ENCODE measurements at places on chromosomes 13 and 19.

GRCh38 chr13:113195360-113195759 is 13.1 kb downstream of the PCID2 start:
- no peak for DNase-seq

- DNase-seq: no peak
Observed at GRCh38 chr13:100798739-100799361, 124.3 kb upstream of the TMTC4 start.

DNA sequence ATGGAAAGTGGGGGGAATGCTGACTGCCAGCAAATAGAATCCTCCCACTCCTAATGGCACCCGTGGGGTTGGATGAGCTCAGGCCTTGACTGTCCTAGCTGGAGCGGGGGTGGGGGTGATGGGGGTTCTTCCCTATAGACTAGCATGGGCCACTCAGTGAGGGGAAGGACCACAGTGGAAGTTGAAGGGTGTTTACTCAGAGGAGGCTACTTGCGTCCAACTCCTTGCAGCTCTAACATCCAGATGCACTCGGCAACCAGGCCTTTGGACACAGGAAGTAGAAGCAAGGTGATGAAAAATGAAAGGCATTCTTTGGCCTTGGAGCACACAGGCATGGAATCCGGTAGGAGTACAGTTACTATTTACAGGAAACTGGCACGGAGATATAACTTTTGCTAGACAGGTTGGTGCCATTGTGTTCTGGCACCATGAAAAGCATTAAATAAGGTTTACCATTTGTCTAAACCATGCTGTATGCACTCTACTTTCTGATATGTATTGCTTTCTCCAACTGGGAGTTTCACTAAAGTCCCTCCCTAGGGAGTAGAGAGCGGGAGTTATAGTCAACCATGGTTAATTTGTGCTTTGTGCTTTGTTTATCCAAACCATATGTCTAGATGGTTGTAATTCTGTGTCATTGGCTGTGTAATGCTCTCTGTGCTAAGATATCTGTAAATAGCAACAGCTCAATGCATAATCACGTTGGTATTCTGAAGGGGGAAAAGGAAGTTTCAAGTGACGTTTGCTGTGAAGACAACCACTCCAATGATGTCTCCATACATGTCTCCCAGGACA is 125.3 kb downstream of the TSHZ3 start:
- no peak for DNase-seq

GRCh38 chr13:91664039-91664438 is 265.6 kb downstream of the GPC5 start:
- DNase-seq: no peak

DNA sequence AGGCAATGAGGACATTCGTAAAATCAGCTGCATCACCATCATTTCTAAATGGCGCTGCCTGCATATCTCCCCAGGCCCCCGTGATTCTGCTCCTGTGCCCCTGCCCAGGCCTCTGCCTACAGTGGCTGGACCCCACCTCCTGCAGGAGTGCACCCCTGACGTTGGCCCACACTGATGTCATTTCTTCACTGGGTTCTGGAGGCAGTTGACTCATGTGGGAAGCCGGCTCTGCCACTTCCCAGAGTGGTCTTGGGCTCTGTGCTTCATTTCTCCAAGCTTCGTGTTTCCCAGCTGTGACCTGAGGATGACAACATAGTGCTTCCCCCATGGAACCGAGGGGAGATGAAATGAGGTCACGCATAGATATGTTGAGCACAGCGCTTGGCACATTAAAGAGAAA is 19.9 kb downstream of the CCNE1 start:
- DNase-seq: no peak

DNA sequence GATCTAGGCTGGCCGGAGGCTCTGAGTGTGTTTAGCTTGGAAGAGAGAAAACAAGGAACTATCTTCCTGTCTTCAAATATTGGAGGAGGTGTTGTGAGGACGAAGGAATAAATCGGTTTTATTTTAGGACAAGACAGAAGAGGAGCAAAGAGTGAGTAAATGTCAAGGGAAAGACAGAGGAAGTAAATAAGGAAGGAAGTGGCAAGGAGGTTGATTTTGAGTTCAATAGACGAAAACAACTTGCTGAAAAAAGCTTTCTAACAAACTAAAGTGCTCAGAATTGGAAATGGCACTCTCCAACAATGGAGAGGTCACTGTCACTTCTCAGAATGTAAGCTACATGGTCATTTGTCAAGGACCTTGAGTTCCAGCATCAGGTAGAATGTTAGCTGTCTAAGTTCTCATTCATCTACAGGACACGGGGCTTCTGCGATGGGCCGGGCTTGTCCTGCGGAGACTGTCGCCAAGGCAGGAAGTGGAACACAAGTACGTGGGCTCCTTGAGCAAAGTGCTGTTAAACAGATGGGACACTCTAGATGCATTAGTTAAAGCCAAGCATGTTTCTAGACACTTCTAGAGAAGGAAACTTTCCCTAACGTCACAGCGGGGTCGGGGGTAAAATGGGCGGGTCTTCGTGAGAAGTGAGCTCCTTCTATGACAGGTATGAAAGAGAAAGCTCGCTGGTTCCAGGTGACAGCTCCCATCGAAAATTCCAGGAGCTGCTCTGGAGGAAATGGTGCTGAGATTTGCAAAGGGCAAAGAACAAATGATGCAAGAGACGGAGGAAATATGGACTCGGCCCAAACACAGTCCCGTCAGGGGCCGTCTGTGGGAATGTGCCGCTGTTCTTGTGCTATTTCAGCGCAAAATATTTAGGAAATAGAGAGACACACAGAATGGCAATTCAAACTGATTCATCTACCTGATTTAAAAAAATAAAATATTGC is 103.9 kb upstream of the UBL3 start:
- DNase-seq: peak; percentile 43

GRCh38 chr19:29537601-29538000 is 11.8 kb downstream of the VSTM2B start:
- DNase-seq: no peak

- DNase-seq: no peak
Observed at GRCh38 chr19:28640506-28640905, 572.4 kb downstream of the UQCRFS1 start.

GRCh38 chr13:110989331-110989730 is 74.5 kb upstream of the ANKRD10 start:
- no peak for DNase-seq

DNA sequence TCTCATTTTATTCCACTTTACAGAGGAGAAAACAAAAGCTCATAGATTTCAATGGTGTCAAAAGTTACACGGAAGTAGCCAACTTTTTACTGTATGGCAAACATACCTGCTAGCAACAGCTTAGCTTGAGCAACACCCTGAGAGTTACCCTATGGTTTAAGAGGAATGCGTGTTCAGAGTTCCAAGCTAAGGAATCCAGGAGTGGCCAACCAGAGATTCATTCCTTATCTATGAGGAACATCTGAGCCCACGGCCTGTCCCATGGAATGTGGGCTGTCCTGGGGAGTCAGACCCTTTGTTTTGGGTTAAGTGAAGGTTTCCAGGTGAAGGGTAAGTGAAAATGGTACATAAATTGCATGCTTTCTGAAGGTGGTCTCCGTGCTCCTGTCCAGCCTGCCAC is 67.5 kb downstream of the STARD13 start:
- DNase-seq: no peak

GRCh38 chr13:39196965-39197646 is 158.8 kb downstream of the NHLRC3 start:
- DNase-seq: no peak

DNA sequence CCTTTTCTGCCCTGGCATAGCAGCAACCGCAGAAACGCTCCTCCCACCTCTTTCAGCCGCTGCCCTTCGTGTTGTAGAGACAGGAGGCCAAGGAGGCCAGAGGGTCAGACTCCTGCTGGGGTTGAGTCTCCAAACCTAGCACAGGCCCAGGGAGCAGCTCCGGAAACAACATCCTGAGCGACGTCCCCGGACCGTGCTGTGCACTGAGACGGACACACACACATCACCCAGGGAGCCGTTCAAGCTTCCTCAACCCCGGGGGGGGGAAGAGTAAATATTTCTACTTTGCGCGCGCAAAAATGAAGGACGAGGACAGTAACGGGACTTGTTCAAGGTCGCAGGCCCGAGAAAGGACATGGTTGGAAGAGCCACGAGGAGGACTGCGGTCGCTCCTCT is 657 bp downstream of the ZNF550 start:
- DNase-seq: no peak

GRCh38 chr19:49342291-49342721 is 7.1 kb downstream of the CD37 start:
- DNase-seq: no peak

- DNase-seq: no peak
Observed at GRCh38 chr13:26323764-26324163, 69.8 kb downstream of the CDK8 start.

DNA sequence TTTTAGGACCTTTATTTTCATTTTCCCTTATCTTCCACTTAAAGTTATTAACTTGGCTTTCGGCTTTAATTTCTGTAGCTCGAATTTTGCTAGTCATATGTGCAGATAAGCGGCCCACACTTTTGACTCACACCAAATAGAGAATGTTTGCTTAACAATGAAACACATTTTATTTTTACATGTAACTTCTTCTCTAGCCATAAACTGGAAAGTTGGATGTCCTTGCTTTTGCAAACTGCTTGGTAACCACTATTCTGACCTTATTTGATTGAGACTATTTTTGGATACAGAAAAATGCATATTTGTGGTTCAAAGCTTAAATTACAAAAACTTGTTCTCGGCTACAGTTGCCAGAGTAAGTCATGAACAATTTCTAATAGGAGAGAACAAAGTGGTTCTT is 600.0 kb downstream of the KCTD12 start:
- DNase-seq: no peak

GRCh38 chr13:107121793-107122192 is 553.9 kb upstream of the ARGLU1 start:
- DNase-seq: no peak

DNA sequence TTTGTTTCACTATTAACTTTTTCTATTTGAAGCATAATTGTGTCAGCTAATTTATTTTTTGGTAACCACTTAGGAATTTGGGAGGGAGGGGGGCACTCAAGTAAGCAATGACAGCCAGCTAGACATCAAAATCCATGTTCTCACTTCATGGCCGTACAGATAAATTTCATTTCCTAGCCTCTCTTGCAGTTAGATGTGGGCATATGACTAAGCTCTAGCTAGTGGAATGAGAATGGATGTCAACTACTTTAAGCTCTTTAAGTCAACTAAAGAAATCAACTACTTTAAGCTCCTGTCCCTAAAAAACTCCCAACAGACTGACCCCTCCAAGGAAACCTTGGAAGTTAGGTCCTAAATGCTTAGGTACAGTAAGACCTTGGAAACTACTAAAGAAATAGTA is 92.0 kb downstream of the KCNRG start:
- DNase-seq: no peak

DNA sequence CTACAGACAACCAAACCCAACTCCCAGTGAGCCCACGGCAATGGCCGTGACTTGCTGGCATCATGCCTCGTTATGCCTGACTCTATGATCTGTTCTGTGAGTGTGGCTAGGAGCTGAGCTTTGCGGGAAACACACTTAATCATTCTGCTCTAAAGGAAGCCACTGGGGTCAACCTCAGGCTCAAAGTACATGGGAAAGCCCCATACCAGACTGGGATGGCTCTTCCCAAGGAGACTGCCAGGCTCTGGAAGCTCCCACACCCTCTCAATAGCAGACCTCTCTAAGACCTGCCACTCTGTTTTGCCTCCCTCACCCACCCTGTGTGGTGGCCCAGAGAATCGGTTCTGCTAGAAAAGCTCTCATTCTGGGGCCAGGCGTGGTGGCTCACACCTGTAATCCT is 2.2 kb downstream of the PEPD start:
- DNase-seq: no peak

GRCh38 chr19:50720921-50721381 is 1.3 kb upstream of the SHANK1 start:
- no peak for DNase-seq

DNA sequence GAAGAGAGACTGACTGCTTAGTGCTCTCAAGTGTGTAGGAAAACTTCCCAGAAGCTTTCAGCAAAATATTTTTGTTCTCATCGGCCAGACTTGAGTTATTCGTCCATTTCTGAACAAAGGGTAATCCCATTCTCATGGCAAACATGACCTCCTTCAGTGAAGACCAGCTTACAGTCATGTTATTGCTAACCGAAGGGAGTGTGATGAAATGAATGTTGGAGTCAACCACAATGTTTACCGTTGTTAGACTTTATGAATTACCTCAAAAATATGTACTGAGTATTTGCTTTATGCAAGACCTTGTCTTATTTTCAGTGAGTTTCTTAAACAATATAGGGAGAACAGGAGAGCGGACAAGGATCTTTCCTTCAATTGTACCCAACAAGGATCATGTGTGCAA is 228.6 kb downstream of the LMO7 start:
- no peak for DNase-seq

GRCh38 chr13:43769529-43769928 is 17.2 kb downstream of the ENOX1 start:
- no peak for DNase-seq

DNA sequence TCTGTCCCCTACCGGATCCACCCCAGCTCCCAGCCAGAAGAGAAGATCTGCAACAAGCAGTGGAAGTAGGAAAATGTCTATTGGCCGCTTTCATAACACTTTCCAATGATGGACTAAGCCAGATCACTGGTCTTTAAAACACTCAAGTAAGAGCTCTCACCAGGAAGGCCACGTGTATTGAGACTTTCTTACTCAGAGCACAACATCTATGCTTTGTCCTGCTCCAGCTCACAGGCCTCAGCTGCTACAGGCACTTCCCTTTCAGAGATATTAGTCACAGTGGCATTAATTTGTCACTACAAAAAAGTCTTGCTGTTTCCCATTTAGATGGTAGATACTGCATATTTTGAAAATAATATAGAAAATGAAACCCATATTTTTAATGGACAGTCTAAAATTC is 164.2 kb downstream of the ABCC4 start:
- DNase-seq: no peak

DNA sequence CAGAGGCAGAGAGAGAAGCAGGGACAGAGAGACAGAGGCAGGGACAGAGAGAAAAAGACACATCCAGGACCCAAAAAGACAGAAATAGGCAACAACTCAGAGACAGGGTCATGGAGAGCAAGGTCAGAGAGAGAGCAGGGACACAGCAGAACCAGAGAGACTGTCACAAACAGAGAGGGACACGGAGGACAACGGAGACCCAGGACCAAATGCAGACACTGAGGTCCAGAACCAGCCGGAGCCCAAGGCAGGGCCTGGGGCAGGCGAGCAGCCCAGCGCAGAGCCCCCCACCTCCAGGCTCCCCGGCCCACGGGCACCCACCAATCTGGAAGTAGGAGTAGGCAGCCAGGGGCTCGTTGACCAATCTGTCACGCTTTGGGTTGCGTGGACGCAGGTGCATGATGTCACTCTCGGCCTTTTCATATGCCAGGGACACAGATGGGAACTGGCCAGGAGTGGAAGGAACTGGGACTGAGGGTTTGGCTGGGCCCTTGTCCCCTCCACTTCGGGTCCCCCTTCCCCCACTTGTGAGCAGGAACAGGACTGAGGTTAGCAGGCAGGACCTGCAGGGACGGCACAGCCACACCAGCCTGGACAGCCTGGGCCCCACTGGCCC is 8.1 kb downstream of the TMEM147 start:
- DNase-seq: no peak
